ENCODE measurements at places on chromosomes 6 and 20.

DNA sequence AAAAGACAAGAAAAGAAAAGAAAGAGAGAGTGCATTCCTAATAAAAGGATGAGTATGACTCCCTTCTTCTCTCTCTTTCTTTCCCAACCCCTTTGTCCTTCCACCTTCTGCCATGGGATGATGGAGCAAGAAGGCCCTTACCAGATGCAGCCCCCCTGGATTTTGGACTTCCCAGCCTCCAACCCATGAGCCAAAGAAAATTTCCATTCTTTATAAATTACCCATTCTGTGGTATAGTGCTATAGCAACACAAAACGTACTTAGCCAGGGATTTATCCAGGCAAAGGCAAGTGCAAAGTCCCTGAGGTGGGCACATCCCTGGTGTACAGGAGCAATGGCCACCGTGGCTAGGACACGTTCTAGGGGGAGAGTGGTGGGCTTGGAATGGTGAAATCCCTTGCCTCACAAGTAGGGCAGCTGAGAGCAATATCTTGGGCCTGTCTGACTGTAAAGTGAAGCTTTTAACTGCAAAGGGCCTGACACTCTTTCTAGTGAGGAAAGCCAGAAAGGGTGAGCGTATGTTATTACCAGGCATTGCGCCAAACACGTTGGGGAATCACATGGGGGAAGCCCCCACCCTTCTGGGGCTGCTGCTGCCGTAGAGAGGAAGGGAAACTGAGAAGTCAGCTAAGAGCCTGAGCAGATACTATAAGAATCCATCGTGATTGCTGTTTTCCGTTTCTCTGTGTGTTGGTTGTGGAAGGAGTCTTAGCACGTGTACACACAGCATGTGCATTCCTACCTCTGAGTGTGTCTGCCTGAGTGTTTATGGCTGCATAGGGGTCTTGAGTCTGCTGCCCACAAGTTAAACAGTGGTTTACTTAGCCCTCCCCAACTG lies 50.7 kb upstream of the SIRPA start:
- peak; percentile 55 for DNase-seq

- no peak for DNase-seq
Measured at GRCh38 chr6:37585937-37586336, 86.2 kb upstream of the CCDC167 start.

- no peak for DNase-seq
Measured at GRCh38 chr6:38322138-38322537, 317.6 kb downstream of the BTBD9 start.

DNA sequence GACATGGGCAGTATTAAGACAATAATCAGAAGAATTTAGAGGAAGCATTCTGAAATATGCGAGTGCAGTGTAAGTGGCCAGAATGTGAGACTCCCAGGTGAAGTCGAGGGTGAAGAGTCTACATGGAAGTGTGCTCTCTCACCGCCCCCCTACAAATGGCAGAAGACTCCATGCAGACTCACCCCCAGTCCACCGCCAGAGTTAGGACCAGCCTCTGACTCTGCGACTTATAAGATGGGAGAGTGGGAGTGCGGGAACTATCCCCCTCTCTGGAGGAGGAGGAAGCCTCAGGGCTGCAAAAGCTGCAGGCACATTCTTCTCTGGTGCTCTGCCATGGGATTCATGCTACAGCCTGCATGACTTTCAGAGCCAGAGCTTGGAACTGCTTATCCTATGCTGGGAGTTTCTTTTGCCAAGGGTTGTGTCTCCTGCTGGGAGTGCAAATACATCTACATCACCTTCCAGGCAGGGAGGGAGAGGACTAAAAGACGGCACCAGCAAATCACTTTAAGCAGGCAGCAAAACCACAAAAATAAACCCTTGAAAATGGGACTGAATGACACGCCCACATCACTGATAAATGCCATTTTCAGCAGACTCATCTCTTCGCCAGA lies 206.7 kb upstream of the SULF2 start:
- no peak for DNase-seq

DNA sequence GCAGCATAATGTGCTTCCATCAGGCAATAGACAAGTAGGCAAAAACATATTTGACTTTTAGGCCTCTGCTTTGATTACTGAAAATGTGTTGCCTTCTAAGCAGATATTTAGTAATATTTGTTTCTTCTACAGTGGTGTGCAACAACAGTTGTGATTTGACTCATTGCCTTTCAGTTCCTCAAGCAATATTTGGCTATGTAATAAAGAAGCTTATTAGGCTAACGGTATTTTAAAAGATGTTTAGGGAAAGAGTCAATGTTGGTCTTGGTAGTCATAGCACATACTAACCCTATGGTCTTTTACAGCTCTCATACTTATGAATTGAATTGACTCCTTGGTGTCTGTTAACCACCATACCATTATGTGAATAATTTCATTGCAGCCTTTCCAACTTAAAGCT lies 124.1 kb downstream of the GRIK2 start:
- DNase-seq: no peak

DNA sequence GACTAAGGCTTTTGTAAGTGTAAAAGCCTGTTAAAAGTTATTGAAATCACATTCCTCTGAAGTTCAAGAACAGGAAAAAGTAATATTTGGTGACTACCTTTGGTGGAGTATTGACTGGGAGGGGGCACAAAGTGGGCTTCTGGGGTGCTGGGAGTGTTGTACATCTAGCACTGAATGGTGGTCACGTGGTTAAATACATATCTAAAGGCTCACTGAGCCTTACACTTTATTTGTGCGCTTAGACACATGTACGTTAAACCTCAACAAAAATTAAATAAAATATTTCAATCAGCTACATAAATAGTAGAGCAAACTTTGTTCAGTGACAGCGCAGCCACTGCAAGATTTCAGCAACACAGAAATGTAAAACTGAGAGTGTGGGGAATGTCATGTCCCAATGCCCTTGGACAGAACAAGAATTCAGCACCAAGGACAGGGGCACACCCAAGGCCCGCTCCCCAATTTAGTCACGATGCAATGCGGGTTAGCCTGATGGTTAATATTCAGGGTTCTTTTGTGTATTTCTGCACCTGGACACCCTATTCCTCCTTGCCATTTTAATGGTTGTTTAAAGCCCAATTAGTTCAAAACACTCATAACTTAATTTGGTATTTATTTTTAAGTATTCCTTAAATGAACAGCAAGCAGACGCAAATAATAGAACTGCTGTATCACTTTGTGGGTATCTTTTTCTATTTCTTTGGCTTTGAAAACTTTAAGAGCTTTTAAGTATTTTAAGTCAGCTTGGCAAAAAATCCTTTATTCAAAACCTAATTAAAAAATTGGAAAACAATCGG lies 37.4 kb downstream of the ANGPT4 start:
- DNase-seq: no peak

DNA sequence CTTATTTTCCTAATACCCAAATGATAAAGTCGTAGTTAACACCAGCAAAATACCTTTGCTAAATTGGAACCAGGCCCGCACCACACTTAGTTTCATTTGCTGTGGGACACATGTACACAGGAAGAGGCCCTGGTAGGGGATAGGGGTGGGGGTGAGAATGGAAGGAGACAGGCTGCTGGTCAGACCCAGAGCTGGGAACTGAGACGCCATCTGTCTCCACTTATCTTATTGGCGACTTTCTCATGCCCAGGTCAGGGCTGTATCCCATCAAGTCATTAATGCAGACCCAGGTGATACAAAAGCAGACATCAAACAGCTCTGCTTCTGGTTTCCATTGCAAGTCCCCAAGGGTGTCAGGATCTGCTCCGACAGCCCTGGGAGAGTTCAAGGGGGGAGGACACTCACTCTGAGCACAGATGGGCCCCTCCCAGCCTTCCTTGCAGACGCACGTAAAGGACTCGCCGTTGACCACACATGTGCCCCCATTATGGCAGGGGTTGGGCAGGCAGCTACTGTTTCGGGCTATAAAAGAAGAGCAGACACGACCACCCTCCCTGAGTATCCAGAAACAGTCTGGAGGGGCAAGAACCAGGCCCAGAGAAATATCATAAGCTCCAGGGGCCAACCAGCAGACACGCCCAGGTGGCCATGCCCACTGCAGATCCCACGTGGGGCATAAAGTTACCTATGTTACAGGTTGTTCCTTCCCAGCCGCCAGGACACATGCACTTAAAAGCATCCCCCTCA lies 29.2 kb downstream of the JAG1 start:
- no peak for DNase-seq

DNA sequence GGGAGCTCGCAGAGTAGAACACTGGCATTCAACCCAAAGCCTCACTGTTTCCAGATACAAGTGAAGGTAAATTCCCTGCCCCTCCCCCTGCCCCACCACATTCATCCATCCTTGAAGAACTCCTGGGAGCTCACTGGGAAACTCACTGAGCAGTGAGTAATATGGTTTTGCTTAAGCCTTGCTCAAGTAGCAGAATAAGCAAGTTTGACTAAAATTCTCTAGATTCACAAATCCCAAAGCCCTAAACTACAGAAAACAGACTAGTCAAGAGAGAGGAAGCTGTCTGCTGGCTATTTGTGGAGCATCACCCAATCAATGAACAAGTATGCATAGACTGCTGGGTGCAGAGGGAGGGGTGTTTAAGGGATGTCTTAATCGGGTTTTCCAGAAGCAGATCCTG lies 82.1 kb downstream of the UNC5CL start:
- no peak for DNase-seq

DNA sequence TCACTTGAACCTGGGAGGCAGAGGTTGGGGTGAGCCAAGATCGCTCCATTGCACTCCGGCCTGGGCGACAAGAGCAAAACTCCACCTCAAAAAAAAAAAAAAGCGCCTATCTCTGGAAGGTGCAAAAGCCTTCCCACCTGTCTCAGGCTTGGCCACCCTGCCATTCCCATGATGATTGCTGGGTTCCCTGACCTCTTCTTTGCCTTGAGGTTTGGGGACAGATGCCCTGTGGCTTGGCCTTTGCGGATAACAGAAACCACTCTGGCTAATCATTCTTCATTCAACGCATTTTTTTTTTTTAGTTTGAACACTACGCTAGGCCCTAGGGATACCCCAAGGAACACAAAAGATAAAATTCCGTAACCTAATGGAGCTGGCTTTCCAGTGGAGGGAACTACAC lies 6.8 kb upstream of the HMGA1 start:
- DNase-seq: no peak

GRCh38 chr6:63636518-63637021 lies 968 bp downstream of the PHF3 start:
- peak; percentile 53 for DNase-seq

GRCh38 chr6:34819571-34820480 lies 27.9 kb downstream of the BLTP3A start:
- no peak for DNase-seq

DNA sequence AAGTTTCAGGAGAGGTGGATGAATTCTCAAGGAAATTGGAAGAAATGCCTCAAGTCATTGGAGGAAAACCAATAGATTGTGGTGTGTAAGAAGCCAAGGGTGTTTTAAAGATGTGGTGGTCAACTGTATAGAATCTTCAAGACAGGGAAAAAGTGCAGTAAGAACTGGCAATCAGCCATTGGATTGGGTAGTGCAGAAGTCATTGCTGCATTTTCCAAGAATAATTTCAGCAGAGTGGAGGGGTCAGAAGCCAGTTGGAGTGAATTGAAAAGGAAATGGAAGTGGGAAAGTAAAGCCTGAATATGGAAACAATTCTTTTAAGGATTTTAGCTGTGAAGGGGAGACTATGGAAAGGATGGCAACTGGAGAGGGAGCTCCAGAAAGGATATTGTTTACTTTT lies 128.2 kb upstream of the TMEM170B start:
- DNase-seq: no peak

GRCh38 chr20:34887023-34887422 lies 10.6 kb downstream of the ACSS2 start:
- DNase-seq: no peak

GRCh38 chr6:36633370-36633769 lies 39.2 kb downstream of the SRSF3 start:
- no peak for DNase-seq

GRCh38 chr6:140011537-140011936 lies 637.1 kb upstream of the CITED2 start:
- DNase-seq: no peak

- no peak for DNase-seq
Measured at GRCh38 chr6:13624871-13625288, 9.7 kb downstream of the NOL7 start.

- DNase-seq: no peak
Measured at GRCh38 chr6:1372690-1373089, 16.7 kb upstream of the FOXF2 start.

- no peak for DNase-seq
Measured at GRCh38 chr6:147604373-147604772, 95.9 kb downstream of the SAMD5 start.

- no peak for DNase-seq
Measured at GRCh38 chr6:33727932-33728331, 16.4 kb upstream of the UQCC2 start.

- no peak for DNase-seq
Measured at GRCh38 chr6:129543981-129544380, 166.0 kb downstream of the ARHGAP18 start.

- DNase-seq: no peak
Measured at GRCh38 chr6:166203003-166203640, 35.5 kb upstream of the TBXT start.

GRCh38 chr6:97023982-97024381 lies 99.5 kb downstream of the KLHL32 start:
- no peak for DNase-seq

GRCh38 chr20:64164123-64164836 lies at the start of gene MYT1:
Gene MYT1 (plus strand): TSS chr20:64164452. CDS start chr20:64198862, 34,410 bp downstream.
- DNase-seq: no peak

DNA sequence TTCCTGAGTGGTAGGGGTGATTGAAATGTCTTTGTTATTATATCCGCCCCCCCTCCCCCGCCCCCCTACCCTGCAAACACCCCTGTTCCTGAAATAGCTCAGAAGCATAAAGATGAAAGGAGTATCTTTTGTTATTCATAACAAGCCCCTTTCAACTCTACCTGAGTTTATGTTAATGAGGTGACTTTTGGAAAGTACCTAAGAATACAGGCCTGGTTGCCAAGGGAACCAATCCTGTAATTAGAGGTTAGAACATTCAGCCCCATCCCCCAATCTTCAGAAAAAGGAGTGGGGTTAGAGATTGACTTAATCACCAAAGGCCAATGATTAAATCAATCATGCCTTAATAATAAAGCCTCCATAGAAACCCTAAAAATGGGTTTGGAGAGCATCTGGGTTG lies 979.2 kb upstream of the GJE1 start:
- DNase-seq: no peak

DNA sequence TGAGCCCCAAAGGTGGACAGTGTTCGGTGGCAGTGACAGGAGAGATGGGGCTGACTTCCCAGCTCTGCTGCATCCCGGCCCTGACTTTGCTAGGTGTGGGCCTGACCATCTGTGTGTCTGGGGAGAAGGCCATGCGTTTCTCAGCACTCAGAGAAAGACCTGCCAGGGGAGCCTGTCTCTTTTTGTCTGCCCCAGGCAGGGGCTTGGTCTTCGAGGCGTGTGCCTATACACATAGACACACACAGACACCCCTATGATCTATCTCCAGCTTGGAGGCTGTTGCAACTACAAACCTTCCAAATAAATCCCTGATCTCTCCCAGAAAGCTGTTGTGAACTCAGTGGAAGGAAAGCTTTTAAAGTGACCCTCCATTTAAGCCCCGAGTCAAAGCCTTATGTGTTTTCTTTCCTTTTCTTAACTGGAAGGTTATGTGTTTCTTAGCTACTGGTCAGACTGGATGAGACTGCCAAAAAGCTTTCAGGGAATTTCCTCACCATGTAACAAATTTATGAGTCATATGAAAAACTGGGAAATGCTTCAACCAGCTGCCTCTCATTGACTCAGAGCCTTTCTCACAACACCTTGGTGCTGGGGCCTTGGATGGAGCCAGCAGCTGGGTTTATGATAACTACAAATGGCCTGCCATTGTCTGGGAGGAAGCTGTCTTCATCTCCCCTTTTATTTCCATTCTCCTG lies 102.6 kb downstream of the CDC5L start:
- DNase-seq: peak; percentile 5
